Epithelial cell of proximal tubule (primary cell): ENCODE measurements at places on chromosomes 2 and 18. TPM values are rescaled to one million over a fixed set of nuclear protein-coding genes. Genes with fewer than 3 reads are reported as not detected.

- no peak for DNase-seq
Measured at GRCh38 chr2:50749216-50749615, 282.7 kb downstream of the NRXN1 start.

COL3A1 gene
- total RNA-seq: 1.1 and 12.5 TPM in 2 replicates

- DNase-seq: no peak
Measured at GRCh38 chr2:112048887-112049286, 6.2 kb upstream of the TMEM87B start.

DNA sequence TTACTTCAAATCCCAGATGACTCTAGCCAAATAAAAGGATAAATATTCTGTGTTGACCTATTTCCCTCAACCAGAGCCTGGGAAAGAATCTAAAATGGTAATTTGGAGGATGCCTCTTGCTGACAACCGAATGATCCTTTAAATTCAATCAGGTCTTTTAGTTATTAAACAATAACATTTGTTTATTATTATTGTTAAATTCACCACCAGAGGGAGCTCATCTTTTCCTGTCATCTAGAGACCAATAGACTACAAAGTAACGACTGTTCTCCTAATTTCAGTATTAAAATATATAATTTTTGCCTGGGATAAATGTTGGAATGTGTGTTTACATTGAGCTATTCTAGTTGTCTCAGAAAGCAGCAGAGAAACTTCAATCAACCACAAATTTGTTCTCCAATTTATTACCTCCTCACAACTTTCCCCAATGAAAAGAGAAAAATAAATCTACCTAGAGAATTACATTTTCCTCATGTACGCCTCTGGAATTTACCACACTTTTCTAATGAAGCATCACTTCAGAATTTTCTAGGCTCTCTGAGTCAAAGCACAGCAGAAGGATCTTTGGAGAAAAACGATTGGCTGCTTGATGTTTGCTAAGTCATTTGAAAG lies 142.7 kb downstream of the SCG2 start:
- no peak for DNase-seq

TSPYL6 gene
- not detected in 2 replicates for total RNA-seq

- DNase-seq: no peak
Measured at GRCh38 chr2:100938031-100939026, 63.8 kb upstream of the RPL31 start.
